ENCODE measurements at places on chromosomes 2 and 18.

DNA sequence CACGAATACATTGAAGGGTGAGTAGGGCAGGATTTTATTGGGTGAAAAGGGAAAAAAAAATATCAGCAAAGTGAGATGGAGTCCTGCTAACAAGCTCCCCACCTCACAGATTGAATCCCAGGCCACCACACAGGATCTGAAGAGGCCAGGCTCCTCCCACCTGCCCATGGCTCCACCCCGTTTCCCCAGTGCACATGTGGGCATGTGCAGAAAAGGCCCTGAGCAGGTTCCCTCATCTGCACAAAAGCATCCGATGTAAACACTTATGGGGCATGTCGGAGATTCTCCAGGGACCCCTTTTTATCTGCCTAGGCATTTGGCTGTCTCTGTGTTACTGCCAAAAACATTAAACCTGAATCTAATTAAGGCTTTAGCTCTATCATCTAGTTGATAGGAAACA, 35.2 kb downstream of the SKA1 start:
- no peak for DNase-seq

DNA sequence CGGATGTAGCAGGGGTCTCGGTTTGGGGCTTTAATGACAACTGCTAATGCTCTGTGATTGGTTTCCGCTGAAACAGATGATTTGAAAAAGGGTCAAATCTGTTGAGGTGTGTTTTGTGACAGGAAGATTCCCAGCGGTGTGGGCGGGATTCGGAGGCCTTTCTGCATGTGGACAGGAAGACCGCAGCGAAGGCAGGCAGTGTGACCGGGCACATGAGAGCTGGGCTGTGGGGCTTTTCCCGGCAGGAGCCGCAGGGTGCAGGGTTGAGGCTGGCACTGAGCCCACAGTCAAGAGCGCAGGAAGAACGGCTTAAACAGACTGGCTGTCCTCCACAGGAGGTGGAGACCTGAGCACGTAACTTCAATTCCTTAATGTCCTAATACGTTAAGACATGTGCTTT, 180.0 kb upstream of the TPO start:
- no peak for DNase-seq

DNA sequence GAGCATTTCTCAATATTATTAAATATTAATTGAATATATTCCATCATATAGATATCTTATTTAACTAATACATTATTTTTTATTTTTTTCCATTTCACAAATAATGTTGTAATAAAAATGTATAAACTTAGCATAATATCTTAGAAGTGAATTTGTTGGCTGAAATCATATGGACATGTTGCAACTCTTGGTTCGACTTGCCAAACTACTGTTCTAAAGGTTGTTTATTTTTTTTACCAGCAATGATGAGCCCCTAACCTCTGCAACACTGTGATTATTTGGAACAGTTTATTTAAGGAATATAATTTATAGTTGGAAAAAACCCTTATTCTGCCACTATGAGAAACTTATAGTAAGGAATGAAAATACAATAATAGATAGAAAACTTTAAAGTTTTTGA, 8.8 kb upstream of the NAB1 start:
- DNase-seq: no peak

- DNase-seq: no peak
Observed at GRCh38 chr18:55289775-55290174, 298.2 kb downstream of the TCF4 start.

DNA sequence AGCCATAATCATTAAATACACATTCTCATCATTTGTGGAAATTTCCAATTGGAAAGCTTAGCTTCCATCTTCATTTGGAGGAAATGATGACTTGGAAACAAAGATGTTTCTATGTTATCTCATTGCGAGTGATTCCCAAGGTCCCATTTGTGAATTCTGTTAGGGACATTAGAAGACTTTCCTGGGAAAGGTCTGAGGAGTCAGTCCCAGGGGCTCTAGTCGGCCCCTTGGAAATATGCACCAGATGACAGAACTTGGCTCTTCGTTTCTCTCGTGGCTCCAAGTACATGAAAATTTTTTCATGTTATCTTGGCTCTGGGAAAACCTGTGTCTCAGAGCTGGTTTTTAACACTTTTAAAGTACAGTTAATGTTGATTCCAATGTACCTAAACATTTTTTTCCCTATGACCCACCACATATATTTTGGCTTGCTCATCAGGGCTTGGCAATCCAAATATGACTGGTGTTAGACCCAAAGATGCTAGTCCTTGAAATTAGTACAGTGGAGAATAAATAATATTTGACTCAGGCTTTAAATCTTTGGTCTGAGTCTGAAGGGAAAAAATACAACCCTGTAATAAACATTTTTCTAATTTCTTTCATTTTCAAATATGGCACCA, 15.4 kb upstream of the CAVIN2 start:
- DNase-seq: peak; percentile 78

DNA sequence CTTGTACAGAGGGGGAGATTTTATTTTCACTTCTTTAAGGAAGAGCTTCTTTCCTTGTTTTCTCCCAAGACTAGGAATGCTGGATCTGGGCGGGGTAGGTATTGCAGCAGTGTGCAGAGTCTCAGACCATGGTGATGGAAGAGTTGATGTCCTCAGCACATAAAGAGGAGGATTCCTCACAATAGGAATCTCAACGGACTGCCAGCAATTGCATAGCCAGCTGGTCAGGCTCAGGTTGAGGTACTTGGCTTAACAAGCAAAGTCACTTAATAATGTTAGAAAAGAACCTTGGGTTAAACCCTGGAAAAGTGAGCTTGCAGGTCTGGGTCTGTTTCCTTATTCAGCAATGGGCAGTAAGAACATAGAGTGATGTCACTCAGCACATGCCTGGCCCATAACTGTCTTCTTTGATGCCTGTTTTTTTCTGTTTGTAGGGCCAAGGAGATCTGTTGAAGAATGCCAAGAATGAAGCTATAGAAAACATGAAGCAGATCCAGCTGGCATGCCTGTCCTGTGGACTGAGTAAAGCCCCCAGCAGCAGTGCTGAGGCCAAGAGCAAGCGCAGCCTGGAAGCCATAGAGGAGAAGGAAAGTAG, 342.1 kb downstream of the PLCL1 start:
- DNase-seq: no peak

- no peak for DNase-seq
Observed at GRCh38 chr2:132522901-132523300, 106.3 kb downstream of the GPR39 start.

DNA sequence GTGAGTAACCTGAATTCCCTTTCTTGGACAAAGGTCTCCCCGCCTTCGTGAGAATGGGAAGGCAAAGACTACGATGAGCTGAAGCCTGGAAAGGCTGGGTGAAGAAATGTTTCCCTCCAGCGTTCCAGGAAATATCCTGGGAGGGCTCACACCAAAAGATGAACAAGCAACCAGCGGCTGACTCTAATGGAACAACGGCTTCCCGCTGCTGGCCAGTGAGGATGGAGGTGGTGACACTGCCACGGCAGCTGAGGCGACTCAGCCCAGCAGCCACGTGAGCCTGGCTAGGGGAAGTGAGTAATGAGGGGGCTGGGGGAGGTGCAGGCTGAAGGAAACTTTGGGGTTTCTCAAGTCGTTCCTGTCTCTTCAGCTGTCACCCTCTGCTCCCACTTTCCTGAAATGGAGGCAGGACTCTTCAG, 105.0 kb upstream of the SMAD7 start:
- DNase-seq: peak; percentile 91

DNA sequence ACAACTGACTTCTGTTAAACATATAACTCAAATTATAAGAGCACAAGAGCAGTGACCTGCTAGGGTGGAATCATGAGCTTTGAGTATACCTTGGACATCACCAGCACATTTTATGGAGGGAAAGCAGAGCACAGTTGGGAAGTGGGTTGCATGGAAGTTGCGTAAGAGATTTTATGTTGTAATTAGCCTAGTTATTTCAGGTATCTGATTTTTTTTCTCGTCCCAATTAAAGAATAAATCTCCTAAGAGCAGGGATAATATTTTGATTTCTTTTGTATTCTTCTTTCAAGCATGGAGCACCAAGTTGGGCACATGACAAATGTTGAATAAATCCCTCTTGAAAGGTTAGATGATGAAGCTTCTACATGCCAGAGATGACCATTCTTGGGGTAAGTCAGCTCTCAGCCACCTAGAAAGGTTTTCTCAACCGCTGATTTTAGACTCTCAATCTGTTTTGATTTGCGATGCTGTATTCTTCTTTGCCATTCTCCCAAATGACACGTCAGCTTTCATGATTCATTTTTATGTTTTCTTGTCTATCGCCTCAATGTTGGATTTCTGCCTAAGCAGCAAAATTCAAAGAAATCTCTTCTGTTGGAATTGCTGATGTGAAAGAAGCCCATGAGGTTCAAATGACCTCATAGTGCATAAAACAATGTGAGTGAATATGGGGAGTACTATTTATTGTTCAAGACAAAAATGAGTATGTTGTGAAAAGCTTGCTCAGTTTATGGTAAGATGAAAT, 15.3 kb upstream of the FN1 start:
- DNase-seq: no peak

DNA sequence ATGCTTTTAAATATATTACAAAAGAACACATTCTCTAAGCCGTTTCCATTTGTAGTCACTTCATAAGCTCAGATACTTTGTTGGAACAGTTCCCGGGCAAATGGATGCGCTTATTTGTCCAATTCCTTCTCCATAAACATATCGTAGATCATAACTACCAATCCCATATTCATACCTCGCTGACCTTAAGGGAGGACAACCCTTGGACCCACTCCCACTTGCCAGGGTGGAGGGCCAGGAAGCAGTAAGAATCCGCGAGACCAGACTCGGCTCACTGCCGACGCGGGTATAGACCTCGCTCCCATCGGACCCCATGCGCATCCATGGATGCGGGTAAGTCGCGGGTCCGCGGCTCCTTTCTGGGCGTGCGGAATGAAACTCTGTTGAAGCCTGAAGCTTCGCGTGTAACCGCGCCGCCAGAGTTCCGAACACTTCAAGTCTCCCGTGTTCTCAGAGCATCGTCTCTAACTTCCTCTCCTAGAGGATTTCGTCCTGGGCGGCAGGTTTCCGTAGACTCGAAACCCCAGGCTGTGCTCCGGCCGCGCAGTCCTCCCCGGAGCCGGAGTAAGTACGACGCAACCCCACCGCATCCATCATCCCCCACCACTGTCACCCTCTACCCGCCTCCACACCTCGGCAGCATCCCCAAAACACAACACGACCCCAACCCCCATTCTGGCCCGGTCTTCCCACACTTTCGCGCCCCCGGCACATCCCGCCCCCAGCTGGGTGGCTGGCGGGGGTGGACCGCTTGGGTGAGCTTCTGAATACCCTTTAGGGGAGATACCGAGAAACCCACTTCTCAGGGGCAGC, 1.1 kb downstream of the DSC3 start:
- no peak for DNase-seq

GRCh38 chr2:231049286-231050017, 7.2 kb upstream of the PSMD1 start:
- DNase-seq: no peak

DNA sequence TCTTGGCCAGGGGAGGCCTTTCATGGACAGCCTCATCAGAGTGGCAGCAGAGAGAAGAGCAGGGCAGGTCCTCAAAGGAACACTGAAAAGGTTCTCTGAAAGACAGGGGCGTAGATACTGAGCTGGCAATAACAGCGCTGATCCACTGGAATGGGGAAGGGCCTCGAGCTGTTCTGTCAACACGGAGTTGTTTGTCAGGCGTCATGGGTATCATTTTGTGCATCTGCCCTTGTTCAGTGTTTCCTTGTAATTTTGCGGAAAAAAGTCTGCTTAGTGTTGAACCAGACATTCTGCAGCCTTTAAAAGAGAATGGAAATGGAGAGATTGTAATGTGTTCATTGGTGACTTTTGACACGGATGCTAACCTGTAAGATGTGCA, 21.5 kb downstream of the AGAP1 start:
- no peak for DNase-seq

DNA sequence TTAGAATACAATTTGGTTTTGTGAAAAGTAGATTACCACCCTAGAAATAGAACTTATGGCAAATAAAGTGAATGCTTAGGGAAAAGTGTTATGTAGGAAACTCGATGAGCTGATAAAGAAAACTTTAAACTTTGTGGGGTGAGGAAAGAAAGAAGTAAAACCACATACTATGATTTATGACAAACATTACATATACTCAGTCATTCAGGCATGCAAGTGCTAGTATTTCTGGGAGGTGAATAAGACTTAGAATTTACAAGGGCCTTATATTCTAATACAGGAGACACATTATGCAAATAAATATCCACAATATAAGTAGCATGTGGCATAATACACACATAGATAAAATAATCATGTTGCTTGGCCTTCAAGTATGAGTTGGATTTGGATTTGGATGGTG, 618.1 kb downstream of the XIRP2 start:
- no peak for DNase-seq

- DNase-seq: no peak
Observed at GRCh38 chr2:56210291-56210690, 26.5 kb downstream of the CCDC85A start.

GRCh38 chr2:219737270-219737691, 109.9 kb downstream of the SLC4A3 start:
- peak; percentile 27 for DNase-seq

All from ELR (cell line).